ENCODE measurements at places on chromosomes 2 and 18. TPM values are rescaled to one million over a fixed set of nuclear protein-coding genes. Genes with fewer than 3 reads are reported as not detected.

Gene OTOS
- not detected for total RNA-seq

Gene SERTAD2
- total RNA-seq = 16.1 TPM

Gene KCNG3
- not detected for total RNA-seq

Gene EPAS1
- total RNA-seq = 219 TPM

Gene IL1R1
- 109 TPM for total RNA-seq

Gene RPIA
- 6.7 TPM for total RNA-seq
